ENCODE measurements at places on chromosomes 1 and 21.

- peak; percentile 54 for DNase-seq
Measured at GRCh38 chr1:58409890-58410289, 136.6 kb downstream of the OMA1 start.

DNA sequence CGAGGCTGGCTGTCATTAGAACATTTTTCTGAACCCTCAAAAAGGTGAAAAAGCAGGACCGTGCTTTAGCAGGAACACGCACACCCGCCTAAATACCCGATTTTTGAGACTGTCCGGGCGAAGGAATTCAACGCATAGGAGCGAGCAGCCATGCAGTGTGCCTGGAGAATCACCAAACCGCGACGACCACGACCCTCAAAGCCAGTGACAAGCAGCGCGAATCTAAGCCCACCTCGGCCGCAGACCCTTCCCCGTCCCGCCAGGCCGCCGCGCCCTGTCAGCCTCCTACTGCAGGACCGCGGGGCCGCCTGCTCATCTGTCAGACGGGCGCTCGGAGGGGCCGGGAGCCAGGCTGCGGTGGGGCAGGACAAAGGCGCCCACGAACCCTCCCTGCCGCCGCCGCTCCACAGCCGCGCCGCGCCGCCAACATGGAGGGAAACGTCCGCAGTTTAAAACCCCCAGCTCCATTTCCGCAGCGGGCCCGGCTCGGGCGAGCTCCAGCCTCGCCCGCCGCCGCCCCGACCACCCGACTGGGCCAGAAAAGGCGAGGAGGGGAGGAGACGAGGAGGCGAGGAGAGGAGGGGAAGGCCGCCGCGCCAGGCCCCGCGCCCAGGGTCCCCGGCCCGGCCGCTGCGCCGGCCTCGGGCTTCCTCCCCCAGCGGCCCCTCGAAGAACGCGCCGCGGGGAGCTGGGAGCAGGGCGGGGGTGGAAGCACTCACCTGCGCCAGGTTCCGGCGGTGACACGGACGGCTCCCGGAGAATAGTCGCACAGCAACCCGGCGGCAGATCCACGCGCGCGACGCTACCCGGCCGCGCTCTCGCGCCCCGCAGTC is at the start of gene LBR:
Gene LBR, minus strand, starts transcription at position 804 of the 833 bp plus-strand sequence. CDS start 3,963 bp downstream, outside the sequence.
- peak; percentile 71 for DNase-seq

DNA sequence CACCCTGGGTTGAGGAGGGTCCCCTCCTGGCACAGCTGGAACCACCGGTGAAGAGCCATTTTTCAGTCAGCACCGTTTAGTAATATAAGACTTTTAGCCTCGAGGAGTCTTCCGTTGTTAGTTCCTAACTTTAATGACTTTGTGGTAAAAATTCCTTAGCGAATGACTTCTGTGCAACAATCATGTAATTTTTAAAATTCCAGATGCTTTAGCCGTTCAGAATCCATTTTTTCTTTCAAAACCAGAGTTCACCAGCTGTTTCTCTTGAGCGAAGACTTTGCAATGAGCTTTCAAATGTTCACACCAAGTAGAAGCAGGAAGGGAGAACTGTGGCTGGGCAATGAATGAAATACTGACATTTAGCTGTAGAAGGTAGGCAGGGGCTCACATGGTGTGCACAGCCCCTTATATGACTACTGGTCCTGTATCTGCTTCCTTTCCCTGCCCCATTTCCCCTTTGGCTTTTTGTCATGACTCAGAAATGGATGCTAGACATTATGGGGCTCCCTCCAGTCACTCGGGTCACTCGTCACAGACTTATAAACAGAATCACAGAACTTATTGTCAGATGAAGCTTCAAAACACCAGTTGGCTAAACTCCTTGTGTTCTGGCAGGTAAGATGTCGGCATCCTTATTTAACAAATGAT is 4.1 kb downstream of the DISC1 start:
- peak; percentile 64 for DNase-seq

DNA sequence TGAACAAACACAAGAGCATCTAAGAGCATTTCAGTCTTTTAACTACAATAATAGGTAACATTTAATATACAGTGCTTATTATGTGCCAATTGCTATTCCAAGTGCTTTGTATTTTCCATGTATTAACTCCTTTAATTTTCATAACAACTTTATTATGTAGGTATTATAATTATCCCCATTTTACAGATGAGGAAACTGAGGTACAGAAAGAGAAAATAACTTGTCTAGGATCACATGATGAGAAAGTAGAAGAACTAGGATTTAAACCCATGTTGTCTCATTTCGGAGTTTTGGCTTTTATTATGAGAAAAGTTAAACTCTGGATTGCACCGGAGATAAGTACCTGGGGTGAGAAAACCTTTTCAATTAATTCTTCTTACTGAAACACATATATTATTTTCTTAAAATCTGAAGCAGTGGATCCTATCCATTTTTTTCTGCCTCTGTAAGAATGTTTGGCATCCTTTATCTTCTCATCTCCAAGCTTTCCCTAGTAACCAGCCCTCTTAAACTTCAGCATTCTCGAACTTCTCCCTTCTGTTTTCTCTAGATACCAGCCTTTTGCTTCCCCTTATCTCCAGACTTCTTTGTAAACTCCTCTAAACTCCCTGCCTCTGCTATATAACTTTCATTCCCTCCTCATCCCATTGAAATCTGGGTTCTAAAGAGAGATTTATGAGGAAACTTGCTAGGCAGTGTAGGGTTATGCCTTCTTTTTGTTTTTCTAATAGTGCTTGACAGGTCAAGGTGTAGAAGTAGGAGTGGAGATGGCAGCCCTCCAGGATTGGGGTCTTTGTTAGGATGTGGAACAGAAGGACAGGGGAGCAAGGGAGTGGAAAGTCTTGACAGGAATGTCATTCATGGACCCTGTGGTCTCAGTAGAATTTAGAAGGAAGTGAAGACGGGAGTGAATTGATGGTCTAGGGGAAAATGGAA is 28.3 kb downstream of the POU2F1 start:
- no peak for DNase-seq

- no peak for DNase-seq
Measured at GRCh38 chr1:41720861-41721410, 197.8 kb downstream of the HIVEP3 start.

GRCh38 chr1:30323352-30323751 is 400.0 kb downstream of the MATN1 start:
- no peak for DNase-seq

DNA sequence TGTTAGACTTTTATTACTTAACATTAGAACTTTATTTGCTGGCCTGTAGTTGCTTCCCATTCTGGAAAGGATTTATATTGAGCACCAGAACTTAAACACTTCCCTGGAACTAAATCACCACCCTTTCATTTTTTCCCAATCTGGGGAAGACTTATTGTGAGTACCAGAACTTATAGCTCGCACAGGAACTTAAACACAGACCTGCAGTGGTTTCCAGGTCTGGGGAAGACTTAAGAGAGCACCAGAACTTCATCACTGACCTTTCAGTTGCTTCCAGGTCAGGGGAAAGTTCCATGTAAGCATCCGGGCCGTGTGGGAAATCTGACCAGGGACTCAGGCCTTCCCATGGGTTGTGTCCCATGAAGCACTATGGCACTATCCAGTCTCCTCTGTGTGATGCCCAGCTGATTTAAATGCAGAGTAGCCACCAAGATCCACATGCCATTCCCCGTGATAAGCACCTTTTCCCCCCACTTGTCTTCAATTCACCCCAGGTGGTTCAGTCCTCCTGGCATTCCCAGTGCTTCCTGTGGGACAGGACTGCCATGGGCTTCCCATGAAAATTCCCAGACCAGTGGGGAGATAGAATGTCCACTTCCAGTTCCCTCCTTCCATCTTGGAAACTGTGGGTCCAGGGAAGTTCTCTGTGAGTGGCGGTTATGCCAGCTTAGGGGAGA is 48.9 kb downstream of the C4BPA start:
- no peak for DNase-seq

DNA sequence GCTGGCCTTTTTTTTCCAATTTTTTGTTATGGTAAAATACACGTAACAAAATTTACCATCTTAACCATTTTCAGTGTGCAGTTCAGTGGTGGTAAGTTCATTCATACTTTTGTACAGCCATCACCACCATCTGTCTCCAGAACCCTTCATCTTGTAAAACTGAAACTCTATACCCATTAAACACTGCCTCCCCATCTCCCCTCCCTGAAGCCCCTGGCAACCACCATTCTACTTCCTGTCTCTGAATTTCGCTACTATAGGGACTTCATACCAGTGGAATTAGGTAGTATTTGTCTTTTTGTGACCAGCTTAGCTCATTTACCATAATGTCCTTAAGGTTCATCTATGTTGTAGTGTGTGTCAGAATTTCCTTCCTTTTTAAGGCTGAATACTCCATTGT is 8.7 kb downstream of the PKNOX1 start:
- DNase-seq = no peak

DNA sequence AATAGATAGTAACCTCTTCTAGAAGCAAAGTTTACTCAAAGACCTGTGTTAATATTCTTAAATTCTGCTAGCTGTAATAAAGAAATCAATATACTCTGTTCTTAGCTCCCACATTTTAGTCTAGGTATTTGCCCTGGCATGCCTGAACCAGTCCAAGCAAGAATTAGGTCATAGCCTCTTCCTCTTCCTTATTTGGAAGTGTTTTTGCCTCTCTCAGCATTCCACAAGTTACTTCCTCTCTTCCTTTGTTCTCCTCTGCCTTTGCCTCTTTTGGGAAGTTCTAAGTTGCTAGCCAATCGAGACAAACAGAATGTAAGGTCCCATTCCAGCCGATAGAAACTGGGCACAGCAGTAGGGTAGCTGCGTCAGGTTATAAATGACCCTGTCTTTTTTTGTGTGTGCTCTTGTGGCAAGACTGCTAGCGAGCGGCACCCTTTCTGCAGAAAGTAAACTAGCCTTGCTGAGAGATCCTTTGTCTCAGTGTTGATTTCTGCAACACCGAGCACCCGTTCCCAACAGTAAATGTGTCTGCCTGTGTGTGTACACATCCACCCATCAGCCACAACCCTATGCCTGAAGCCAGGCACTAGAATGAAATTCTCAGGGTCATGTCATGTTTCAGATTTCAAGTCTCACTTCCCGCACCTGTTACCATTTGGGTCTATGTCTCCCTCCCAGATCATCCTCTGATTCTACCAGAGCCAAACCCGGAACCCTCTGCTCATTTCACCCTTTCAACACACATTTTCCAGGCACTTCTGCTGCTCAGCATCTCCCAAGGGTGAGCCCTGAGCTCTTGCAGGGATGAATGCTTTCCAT is 37.5 kb downstream of the LRRC3 start:
- DNase-seq = no peak

- no peak for DNase-seq
Measured at GRCh38 chr1:151940541-151940940, 31.2 kb upstream of the THEM4 start.

DNA sequence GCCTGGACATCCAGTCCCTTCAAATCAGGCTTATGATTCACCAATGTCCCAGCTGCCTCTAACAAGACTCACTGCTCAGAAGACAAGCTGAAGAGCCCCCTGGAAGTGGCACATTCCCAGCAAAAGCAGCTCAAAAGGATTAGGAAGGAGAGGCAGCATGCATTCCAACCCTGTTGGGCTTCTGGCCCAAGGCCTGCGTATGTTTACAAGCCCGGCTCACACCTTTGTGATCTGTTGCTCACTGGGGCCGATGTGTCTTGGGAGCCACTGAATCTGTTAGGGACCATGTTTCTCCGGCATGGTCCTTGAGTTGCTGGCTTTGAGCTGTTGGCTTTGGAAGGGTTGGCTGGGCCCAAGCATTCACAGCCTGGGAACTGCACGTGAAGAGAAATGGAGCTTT is 81.2 kb upstream of the C1orf174 start:
- no peak for DNase-seq

DNA sequence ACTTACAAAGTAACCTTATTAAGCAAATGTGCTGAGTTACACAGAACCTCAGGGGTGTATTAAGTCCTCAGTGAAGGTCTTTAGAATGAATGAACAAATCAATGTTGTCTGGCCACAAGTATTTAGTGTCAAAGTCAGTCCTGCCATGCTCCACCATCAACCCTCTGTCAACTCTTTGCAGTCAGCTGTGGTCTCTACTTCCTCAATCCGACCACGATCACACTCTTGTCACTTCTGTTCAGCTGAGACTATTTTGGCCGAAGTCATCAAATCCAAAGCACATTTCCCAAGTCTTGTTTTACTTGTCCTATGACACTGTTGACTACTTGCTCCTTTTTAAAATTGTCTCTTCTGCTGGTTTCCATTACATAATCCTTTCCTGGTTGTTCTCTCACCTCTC is 173.5 kb downstream of the ST6GALNAC5 start:
- DNase-seq = no peak

- DNase-seq = no peak
Measured at GRCh38 chr1:5939271-5940170, 52.7 kb downstream of the NPHP4 start.

DNA sequence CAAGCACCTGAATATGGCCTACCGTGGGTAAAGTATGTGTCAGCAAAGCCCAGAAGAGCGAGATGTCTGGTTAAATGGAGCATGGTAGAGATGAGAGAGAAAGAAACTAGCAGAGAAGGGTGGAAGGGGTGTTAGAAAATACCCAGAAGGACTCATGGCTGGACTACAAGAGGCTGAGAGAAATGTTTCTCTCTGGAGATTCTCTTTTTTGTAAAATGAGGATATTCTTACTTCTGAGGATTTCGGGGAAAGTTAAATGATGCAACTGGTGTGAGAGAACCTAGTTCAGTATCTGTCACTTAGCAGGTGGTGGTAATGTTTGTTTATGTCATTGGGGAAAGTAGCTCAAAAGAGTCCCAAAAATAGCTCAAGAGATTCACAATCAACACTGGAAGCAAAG is 7.2 kb upstream of the EPS15 start:
- no peak for DNase-seq

GRCh38 chr1:48568501-48568900 is 96.5 kb upstream of the SPATA6 start:
- peak; percentile 9 for DNase-seq

- peak; percentile 43 for DNase-seq
Measured at GRCh38 chr1:20165522-20165951, 20.4 kb upstream of the UBXN10 start.

DNA sequence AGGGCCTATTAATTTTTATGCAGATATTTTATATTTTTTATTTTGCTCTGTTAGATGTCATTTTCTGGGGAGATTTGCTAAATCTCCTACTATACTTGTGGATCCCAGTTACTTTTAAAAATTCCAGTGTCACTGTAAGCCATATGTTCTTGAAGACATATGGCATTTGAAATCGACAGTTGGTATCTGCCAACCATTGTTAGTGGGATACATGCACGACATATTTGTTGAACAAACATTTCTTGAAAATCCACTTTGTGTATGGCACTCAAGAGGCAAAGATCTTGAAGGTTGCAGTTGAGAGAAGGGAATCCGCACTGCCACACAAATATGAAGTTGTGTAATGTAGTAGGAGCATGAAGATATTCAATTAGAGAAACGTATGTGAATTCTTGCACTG is 287.7 kb downstream of the HHAT start:
- no peak for DNase-seq
